Neural crest cell (in vitro differentiated cells): ENCODE measurements at places on chromosomes 7 and 10.

DNA sequence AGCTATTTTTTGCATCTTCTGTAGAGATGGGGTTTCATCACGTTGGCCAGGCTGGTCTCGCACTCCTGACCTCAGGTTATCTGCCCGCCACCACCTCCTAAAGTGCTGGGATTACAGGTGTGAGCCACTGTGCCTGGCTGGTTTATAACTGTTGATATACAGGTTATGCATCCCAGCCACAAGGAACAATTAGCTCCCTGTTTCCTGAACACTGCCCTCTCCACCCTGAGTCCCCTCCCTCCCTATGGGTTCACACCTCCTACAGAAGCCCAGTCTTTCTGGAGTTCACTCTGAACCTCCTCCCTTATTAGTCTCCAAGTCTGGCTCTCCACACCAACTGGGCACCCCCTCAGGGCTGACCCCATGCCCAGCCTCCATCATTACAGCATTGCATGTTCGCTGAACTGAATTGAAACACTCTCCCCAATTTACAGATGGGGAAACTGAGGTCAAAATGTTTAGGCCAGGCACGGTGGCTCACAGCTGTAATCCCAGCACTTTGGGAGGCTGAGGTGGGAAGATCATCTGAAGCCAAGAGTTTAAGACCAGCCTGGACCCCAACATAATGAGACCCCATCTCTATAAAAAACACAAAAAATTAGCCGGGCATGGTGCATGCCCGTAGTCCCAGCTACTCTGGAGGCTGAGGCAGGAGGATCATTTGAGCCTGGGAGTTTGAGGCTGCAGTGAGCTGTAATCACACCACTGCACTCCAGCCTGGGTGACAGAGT is 1.7 kb upstream of the CLIP2 start:
- no peak for DNase-seq

- DNase-seq: no peak
Observed at GRCh38 chr7:148042935-148043631, 547.5 kb upstream of the C7orf33 start.

- DNase-seq: no peak
Observed at GRCh38 chr10:24771943-24772694, 48.4 kb upstream of the ARHGAP21 start.

- DNase-seq: no peak
Observed at GRCh38 chr7:27826357-27826756, 86.4 kb downstream of the TAX1BP1 start.

DNA sequence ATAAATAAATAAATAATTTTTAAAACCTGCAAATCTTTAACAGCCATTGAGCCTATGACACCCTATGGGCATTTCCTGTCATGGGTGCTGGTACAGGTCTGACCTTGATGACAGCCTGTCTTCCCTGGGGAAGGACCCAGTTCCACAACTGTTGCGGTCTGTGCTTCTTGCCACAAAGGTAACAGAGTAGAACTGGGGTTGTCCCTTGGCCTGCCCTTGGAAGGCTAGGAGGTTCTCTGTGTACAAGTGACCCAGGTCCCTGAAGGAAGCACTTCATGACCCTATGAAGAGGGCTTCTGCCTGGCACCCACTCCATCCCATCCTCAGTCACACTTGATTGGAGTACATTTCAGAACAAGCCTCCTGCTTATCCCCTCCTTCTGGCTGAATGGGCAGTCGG is 66.9 kb downstream of the OGDH start:
- DNase-seq: no peak

GRCh38 chr7:19762631-19763030 is 10.8 kb downstream of the TMEM196 start:
- DNase-seq: no peak
